ENCODE measurements at places on chromosomes 4 and X.

GRCh38 chr4:54228056-54228527 is 1.0 kb upstream of the PDGFRA start:
- no peak for DNase-seq

GRCh38 chrX:78653118-78653822 is 5.9 kb downstream of the RTL3 start:
- no peak for DNase-seq

DNA sequence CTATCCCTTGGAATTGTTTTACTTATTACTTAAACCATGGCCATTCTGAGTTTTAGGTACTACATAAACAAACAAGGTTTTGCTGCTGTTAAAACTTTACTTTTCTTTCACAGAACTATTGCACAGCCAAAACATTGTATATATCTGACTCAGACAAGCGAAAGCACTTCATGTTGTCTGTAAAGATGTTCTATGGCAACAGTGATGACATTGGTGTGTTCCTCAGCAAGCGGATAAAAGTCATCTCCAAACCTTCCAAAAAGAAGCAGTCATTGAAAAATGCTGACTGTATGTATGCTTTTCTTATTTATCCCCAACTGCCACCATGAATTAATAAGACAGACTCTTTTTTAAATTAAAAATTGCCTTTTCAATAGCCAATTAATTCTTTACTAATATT is 69.8 kb downstream of the CCKAR start:
- DNase-seq: no peak

GRCh38 chr4:103046416-103047290 is 27.1 kb upstream of the SLC9B1 start:
- DNase-seq: peak; percentile 13

GRCh38 chrX:80648023-80648422 is 161.7 kb downstream of the BRWD3 start:
- DNase-seq: no peak

GRCh38 chrX:19743386-19743785 is 144.0 kb downstream of the SH3KBP1 start:
- no peak for DNase-seq

All from T-helper 17 cell (primary cell).